ENCODE measurements at places on chromosomes 7 and 10.

GRCh38 chr10:103111918-103112877, 80.9 kb downstream of the NT5C2 start:
- no peak for DNase-seq

GRCh38 chr7:70489813-70490212, 642.1 kb upstream of the GALNT17 start:
- no peak for DNase-seq

GRCh38 chr10:75623310-75624093, 192.1 kb downstream of the LRMDA start:
- DNase-seq = no peak

DNA sequence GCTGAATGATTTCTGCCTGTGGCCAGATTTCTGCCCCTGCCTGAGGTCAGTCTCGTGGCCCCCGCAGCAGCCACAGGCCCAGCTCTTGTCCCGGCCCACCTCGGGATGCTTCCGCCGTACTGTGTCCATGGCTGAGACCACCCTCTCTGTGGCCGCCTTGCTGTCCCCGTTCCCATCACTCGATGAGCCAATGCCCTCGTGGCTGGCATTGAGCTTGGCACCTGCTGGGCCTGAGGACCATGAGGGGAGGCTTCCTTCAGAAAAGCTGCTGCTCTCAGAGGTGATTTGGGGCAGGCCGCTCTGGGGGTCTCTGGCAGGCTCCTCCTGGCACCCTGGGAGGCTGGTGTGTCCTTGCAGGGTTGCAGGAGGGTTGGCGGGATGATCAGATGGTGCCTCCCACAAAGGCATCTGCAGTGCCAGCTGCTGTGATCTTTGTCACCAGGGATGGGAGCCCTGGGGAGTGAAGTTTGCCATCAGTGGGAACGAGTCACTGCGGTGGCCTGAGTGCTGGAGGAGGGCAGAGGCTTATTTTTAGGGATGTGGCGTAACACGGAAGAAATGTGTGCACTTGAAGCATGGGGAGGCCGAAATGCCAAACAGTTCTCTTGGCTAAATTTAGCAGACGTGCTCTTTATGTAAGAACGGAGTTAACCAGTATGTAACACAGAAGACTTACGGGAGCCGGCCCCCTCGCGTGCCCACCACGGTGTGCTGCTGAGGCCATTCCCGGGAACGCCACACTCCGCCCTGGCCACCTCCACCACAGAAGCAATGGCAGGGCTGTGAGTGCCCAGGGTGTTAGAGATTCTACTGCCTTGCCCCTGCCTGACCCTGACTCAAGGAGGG, 47.7 kb downstream of the VIPR2 start:
- DNase-seq = no peak

DNA sequence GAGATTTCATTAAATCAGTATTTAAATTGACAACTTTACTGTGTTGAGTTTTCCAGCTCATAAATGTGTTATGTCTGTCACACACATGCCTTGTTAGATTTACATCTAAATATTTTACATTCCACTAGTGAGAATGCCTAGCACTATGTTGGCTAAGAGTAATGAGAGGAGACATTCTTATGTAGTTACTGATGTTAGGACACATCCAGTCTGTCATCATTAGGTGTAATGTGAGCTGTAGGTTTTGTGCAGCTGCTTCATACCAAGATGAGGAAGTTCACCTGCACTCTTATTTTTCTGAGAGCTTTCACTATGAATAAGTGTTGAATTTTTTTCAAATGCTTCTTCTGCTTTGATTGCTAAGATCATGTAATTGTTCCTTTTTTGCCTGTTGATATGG, 218.0 kb upstream of the IGFBP3 start:
- DNase-seq = no peak

DNA sequence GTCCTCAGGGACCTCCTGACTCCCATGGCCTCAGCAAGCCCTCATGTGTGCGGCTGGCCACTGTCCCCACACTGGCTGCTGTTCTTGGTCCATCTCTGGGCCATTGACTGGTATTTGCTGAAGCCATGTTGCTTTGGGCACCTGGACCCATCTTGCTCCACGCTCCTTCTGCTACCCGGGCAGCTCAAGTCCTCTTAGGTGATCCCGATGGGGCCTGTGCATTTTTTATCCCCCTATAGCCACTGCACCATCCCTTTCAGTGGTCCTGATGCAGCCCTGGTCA, 16.7 kb downstream of the RAMP3 start:
- DNase-seq = no peak

GRCh38 chr7:20217193-20217948, at the start of gene MACC1:
TSS of gene MACC1 (minus strand) at chr7:20217384. CDS start at chr7:20161862, 55,522 bp downstream.
- no peak for DNase-seq

DNA sequence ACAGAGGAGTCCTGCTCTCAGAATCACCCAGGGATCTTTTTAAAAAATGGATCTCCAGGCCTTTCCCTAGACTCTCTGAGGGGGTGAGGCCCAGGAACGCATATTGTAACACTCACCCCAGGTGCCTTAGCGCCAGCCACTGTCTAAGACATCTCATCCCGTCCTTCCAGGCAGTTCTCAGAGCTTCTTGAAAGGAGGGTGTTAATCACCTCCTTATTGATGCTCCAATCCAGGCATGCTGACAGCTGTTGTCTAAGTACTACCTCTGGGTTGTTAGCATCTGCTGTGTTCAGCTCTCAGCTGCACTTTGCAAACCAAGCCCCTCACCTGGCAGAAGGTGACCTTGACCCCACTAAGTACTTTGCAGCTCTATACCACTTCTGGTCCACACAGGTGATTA, 36.0 kb downstream of the KIAA1549 start:
- DNase-seq = no peak

DNA sequence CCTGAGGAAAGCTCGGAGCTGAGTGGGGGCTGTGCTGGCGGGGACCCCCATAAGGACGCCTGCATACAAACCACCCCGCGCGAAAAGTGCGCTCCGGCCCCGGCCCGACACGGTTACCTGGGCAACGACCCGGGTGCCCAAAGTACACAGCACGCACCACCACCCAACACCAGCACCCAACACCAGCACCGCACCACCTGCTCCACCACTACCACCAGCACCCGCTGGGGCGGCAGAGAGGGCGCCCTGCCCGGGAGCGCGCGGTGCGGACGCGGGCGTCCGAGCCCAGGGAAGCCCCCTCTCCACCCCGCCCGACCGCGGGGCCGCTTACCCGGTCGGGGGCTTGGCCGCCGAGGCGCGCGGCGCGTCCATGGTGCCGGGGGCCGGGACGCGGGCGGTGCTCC, 345 bp downstream of the COBL start:
- DNase-seq = no peak

GRCh38 chr7:155999631-156000489, 187.6 kb upstream of the SHH start:
- no peak for DNase-seq

DNA sequence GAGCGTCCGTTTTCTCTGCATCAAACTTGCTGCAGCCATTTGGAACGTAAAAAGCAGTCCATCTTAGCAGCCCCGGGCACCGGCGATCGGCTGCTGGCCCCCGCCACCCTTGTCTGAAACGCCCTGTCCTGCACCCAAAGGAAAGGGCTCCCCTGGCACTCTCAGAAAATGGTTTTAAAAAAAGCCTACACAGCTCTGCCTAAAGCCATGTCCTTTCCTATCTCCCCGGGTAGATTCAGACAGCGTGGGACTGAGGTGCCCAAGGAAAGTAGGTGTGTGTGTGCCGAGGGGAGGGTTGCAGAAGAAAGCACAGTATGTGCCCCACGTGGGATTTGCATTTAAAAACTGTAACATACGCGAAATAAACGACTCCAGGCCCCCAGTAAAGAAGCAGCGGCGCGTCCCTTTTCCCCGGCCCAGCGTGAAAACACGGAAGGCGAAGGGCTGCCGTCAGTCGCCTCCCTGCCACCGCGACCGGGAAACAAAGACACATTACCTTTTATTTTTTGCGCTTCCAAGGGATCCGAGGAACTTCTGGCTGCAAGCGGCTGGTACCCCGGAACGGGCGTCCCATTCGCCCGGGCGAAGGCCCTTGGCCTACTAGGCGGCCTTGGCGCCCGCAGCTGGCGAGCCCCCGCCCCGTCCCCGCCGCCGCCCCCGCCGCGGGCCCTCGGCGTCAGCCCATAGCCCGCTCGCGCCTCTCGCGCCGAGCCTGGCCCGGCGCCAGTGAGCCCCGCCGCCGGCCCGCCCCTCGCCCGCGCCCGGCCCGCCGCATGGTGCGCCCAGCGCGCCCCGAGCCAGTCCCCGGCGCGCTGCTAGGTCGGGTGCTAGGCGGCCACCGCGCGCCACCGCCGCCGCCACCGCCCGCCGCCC, 304.6 kb downstream of the PRPF18 start:
- peak; percentile 4 for DNase-seq

- no peak for DNase-seq
Measured at GRCh38 chr10:80492848-80493521, 38.9 kb downstream of the TSPAN14 start.

- no peak for DNase-seq
Measured at GRCh38 chr7:107847168-107847835, 43.7 kb upstream of the DLD start.

DNA sequence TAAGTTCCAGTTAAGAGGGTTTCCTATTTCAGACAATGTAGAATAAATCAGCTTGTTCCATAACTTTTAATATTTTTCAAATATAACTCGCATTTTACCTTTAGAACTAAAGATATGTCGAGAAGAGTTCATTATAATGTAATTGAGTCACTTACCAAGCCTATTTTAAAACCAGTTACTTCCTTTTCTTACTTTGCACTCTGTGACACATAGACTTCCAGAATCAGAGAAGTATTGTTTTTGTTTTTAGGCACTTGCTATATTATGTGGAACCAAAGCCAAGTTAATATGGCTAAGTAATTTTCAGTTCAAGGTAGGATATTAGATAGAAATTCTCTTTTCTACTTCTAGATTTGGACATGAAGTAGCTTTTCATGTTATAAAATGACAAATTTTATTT, 182.7 kb upstream of the PRPS1L1 start:
- no peak for DNase-seq

DNA sequence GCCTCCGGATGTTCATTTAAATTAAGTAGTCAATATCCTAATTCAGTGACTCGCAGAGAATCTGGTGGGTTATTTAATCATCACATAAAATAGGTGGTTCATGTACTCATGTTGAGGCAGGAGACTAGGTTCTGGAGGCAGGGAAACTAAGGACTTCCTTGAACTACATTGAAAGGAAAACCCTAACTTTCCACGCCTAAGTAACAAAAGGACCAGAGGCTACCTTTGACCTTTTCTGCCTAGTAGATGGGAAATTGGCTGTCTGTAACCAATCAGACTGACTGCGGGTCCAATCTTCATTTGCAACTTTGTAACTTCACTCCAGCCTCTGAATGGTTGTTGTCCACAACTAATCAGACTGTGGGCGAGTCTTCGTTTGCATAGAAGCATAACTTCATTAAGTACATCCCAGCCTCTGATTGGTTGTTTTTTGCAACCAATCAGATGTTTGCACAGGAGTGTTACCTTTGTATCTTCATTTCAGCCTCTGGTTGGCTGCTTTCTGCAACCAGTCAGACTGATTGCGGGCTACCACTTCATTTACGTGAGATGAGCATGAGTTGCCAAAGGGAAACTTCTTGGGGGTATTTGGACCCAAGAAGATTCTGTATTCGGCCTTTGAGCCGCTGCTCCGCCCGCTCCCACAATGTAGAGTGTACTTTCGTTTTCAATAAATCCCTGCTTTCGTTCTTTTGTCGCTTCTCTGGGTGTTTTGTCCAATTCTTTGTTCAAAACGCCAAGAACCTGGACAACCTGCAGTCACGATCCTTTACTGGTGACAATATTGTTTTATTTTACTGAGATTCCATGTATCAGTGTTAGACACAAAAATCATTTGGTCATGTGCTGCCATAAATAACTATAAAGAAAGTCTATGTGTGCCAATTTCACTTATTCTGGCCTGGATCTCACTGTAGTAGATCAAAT, 1.7 kb upstream of the ST7 start:
- DNase-seq = no peak

DNA sequence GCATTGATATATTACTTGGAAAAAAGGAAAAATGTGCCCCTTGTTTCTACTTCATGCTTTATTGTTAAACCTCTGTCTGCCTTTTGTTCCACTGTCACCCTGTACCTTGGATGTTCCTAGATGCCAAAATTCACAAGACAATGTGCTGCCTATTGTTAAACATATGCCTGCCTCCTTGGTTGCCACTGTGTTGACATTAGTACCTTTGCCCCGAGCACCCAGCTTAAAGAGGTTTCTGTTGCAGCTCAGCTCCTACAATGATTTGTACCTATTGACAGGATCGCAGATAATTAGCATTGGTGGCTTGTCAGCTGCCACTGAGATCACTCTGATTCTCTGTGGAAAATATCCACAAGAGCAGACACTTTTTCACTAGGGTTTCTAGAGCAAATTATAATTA, 188.0 kb downstream of the KCND2 start:
- no peak for DNase-seq

GRCh38 chr7:132393789-132394261, 182.4 kb downstream of the PLXNA4 start:
- DNase-seq = no peak

All from activated naive CD4-positive, alpha-beta T cell treated with Interleukin-2 at 50 U/mL for 16 hours (primary cell).